ENCODE measurements at places on chromosomes 11 and 22.

GRCh38 chr11:133269267-133269666 lies 263.0 kb downstream of the OPCML start:
- DNase-seq: peak; percentile 90

DNA sequence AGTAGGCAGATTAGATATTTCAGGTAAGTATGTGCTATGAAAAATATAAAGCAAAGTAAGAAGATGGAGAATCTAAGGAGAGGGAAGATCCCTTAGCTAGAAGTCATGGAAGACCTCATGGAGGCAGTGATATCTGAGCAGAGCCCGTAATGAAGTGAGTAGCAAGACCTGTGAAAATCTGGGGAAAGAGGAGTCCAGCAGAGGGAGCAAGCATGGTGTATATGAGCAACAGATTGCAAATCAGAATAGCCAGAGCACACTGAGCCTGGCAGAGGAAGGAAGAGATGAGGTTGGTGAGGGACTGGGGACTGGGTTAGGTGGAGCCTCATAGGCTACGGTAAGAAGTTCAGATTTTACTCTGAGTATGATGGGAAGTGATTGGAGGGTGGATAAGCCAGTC lies 9.4 kb downstream of the LHFPL7 start:
- DNase-seq: peak; percentile 17

DNA sequence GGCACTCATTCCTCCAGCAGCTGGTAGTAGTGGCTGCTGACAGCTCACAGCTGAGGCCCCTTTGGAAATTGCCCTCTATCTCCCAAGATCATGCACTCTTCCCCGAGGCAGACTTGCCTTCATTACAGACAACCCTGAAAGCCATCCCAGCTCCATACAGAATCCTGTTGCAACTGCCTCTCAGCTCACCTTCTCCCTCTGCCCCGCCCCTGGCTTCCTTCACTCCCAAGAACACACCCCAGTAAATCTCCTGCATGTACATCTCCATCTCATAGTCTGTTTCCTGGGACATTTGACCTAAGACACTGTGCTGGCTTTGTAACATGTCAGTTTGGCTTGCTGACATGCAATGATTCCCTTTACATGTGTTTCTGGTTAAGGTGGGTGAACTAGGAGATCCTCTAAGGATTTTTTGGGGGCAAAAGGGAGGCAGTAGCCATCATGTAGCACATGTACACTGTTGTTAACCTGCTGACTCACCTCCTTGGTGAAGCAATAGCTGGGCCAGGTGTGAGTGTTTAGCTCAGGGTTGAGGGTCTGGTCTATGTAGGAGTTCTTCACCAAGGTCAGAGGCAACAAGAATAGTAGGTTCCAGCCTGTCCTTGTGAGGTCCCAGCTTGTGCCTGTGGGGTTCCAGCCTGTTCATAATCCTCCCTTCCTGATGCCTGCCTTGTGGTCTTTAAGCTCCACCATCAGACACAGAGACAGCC lies 179.6 kb downstream of the CSNK2A3 start:
- no peak for DNase-seq

- DNase-seq: peak; percentile 83
Measured at GRCh38 chr11:94543695-94544645, at the start of gene FUT4. TSS of gene FUT4 (plus strand) at chr11:94543921. CDS start at chr11:94544134, 213 bp downstream.

DNA sequence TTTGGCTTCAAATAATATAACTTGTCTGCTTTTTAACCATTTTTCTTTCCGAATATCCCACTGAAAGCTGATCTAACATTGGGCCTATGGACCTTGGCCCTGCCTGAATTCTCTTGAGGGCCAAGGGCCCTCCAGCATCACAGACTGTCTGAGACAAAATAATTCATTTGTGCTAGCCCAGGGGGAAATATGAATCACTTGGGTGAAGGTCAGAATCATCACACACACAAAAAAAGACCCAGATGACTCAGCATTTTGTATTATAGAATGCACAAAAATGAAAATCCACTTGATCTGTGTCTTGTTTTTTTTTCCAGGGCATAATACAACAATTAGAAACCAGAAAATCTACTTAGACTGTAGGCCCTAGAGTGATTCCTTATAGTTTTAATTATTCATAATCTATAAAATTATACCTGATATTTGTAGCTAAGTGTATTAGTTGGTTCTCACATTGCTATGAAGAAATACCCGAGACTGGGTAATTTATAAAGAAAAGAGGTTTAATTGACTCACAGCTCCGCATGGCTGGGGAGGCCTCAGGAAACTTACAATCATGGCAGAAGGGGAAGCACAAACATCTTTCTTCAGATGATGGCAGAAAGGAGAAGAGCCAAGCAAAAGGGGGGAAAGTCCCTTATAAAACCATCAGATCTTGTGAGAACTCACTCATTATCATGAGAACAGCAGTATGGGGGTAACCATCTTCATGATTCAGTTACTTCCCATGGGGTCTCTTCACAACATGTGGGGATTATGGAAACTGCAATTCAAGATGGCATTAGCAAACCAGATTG lies 15.6 kb upstream of the RDX start:
- DNase-seq: peak; percentile 42

DNA sequence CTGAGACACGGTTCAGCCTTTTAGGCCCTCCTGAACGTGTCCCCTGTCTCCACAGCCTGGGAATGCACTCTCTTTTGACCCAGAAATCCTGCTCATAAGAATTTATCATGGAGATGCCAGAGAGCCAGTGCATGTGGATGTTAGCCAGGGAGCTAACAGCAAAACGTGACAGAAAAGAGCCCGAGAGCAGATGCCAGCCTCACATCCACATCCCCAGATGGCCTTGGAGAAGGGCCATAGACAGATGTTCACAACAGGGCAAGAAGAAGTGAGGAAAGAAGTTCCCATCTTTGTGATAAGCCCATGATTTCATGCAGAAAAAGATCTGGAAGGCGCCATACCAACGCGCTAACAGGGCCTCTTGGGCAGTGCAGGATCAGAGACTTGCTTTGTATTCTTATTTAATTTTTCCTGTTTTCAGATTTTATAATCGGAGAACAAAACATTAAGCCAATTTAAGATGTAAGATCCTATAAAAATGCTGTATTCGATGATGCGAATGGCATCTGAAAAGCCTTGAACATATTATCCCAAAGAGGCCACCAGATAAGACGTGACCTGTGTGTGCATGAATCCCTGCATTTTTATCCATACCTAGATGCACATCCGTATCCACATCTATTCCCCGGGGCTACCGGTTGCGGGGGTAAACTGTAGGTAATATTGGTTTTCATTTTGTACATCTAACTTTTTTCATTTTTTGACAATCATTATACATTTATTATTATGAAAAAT lies 48.7 kb downstream of the IGLL5 start:
- no peak for DNase-seq

GRCh38 chr11:104339380-104339831 lies 175.5 kb upstream of the PDGFD start:
- peak; percentile 42 for DNase-seq

DNA sequence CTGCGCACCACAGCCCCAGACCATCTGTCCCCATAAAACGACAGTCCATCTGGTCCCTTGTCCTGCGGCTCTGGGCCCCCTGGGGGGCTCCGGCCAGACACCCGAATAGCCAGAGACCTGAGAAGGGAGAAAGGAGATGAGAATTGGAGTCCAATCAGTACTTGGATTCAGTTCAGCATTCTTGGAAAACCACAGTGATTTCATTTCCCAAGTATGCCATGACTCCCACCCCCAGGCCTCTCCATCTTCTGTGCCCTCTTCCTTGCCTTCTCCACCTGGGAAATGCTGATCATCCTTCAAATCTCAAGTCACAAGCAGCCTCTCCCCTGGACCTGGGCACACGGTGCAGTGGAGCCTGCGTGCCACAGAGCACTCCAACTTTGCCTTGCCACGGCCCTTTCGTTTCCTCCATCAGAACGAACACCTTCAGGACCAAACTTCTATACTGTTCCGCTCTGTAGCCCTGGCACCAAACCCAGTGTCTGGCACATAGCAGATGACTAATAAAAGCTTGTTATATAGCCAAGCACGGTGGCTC lies 10.9 kb upstream of the MFNG start:
- no peak for DNase-seq

DNA sequence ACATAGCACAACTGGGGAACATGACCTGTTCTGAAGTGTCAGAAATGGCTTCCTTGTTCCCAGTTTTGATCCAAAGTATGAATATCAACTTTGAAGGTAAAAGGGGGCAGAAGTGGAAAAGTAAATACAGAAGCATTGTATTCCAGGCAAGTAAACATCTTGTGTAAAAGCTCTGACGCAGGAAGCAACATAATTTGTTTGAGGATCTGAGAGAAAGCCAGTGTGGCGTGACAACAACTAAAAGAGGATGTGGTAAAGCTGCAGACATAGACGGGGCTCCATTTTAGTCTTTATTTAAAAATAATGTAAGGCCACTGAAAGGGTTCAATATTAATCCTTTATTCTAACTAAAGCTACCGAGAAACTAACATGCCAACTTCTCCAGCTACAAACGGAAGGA lies 310.2 kb downstream of the DLG2 start:
- DNase-seq: peak; percentile 83

DNA sequence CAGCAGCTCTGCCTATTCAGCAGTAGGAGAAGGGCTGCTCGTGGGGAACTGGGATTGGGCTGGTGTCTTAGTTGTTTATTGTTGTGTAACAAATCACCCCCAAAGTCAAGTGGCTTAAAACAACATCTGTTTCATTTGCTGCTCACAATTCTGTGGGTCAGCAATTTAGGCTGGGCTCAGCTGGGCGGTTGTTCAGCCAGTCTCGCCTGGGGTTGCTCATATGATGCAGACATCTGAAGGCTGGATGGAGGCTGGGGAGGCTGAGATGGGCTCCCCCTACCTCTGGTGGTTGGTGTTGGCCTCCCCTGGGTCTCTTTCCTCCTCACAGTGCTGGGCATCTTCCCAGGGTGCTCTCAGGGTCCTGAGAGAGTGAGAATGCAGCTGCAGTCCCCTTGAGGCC lies 43.3 kb upstream of the PARVG start:
- no peak for DNase-seq

GRCh38 chr11:64858467-64859263 lies 14.2 kb upstream of the CDC42BPG start:
- peak; percentile 72 for DNase-seq

- DNase-seq: peak; percentile 61
Measured at GRCh38 chr22:44972363-44973083, 37.3 kb downstream of the PHF21B start.

DNA sequence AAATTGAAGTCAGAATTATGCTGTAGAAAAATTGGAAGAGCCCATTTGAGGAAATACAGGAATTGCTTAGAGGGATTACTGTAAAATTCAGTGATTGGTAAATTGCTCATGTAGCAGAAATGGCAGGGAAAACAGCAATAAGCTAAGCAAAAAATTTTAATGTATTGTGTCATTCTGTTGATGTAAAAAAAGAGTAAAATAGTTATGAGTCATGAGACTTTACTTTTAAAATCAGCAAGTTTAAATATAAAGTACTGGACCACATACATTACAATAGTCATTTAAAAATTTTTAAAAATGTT lies 10.4 kb downstream of the PDHX start:
- DNase-seq: no peak

DNA sequence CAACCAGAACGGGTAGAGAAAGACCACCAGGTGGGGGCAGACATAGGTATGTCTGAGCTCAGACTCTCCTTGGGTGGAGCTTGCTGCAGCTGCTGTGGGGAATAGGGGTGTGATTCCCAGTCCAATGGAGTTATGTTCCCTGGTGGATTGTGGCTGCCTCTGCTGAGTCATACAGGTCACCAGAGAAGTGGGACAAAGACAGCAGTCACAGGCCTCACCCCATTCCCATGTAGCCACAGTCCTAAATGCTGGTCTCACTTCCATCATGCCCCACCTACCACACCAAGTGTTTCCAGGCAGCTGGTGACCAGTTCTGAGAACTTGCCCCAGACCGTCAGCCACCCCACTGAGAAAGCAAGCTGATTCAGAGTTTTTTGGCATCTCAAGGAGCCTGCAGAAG lies 17.5 kb downstream of the OR52E5 start:
- DNase-seq: no peak

GRCh38 chr11:202490-202889 lies 4.7 kb downstream of the BET1L start:
- no peak for DNase-seq

DNA sequence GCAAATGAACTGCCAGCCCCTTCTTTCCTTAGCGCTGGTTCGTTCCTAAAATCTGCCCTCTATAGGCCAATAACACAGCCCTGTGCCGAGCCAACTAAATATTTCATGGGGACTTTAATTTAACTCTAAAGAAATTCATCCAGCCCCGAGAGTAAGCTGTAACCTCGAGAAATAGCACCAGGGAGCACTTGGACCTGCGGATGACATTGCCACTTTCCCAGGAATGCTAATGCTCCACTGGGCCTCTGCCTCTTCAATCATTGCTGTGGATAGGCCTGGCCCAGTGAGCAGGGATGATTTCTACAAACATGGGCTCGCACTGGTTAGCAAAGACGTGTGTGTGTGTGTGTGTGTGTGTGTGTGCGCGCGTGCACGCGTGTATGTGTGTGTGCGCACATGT lies 95.3 kb upstream of the TBCEL start:
- DNase-seq: no peak

DNA sequence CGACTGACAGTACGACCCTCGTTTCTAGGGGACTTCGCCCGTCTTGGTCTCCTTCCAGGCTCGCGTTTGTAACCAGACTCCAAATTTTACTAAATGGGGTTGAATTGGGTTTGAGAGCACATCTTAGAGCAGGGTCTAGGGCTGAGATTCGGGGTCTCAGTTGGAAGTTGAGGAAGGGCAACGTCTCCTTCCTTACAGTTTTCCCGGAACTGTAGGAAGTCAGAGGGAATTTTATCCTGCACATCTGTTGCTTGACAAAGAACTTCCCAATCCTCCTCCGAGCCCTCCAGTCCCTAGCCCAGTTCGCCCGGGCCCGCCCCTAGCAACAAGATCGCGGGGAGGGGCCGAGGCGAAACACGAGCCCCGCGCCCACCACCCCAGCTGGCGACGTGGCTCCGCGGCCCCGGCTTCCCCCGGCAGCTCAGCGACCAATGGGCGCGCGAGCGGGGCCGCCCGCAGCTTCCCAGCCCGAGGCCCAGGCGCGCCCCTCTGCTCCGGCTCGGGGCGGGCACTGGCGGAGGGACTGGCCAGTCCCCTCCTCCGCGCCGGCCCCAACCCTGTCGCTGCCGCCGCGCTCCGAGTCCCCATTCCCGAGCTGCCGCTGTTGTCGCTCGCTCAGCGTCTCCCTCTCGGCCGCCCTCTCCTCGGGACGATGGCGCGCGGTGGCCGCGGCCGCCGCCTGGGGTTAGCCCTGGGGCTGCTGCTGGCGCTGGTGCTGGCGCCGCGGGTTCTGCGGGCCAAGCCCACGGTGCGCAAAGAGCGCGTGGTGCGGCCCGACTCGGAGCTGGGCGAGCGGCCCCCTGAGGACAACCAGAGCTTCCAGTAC lies at the start of gene RCN1:
Gene RCN1 (plus strand): TSS at position 530 of the 826 bp plus-strand sequence. CDS start 123 bp downstream, at position 653.
- DNase-seq: peak; percentile 69

DNA sequence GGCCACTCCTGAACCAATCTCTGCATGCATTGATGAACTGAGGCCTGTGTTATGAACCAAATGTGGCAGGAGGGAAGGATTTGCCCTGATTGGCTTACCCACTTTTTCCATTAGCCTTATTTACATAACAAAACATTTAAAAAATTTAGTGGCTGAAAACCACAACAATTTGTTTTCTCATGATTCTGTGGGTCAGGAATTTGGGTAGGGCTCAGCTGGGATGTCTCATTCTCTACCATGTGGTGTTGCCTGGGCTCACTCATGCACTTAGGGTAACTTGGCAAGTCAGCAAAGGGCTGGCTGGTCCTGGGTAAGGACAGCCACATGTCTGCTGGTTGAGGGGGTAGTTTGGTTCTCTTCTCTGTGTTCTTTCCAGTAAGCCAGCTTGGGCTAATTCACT lies 35.1 kb upstream of the CYP2R1 start:
- DNase-seq: no peak
